ENCODE measurements at places on chromosomes 5 and 9.

DNA sequence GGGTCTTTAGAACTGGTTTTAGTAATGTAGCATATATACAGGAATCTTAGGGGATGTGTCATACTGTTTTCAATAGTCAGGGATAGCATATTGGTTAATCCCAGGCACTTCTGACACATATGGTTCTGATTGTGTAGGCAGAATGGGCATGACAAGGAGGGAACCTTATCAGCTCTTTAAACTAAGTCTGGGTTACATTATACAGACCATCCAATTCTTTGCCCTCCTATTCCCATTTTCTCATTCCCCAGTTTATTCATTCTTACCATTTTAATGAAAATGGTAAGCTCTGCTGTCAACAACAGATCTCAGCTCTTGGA is 85.1 kb downstream of the NDUFAF2 start:
- DNase-seq = no peak

DNA sequence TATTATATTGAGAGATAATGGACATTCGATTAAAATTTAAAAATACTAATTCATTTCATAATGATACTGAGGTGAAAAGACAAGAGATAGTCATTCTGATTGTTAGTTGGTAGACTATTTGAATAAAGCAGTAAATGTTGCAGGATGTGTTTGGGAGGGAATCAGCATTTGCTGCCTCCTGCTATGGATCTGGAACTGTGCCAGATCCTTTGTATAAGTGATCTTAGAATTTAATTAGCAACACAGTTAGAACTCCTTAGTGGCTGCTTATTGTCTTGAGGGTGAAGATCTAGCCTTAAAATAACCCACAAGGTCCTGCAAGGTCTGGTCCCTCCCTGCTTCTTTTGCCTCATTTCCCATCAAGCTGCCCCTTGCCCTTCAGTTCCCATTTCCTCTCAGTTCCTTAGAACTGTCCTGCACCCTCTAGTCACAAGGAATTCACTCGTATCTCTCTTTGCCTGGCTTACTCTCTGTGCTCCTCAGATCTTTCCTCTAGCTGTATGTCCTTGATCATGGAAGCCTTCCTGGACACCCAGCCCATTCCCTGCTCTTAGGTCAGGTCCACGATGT is 12.5 kb downstream of the LECT2 start:
- DNase-seq = no peak

GRCh38 chr5:131394128-131394527 is 130.3 kb downstream of the CDC42SE2 start:
- DNase-seq = peak; percentile 41

GRCh38 chr9:2418619-2419018 is 203.0 kb upstream of the VLDLR start:
- DNase-seq = no peak

DNA sequence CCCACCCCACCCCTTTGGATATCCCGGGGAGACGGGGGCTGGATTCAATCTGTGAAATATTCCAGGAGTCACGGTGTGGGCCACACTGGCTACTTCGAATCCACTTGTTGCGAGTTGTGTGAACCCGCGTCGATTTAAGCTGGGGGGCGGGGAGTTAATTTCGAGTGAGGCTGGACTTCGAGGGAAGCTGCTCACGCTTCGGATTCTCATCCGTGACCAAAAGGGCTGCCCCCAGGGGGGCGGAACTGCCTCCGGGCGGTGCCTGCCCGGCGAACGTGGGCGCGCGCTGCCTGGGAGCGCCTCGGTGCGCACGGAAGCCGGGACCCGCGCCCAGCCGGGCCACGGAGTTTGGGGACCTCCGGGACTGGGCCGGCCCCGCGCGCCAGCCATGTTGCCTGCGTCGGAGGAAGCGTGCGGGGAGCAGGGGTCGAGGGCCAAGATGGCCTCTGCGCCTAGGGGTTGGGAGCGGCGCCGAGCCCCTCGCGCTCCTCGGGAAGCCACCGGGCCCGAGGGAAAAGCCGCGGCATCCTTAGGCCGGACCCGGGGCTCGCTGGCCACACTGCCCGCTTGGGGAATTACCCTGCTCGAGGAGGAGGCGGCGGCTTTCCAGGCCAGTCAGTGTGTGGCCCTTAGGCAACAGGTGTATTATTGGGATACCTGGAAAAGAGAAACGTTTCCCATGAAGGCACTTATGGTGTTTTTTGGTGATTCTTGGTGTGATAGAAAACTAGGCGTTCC is 975 bp downstream of the OCLN start:
- DNase-seq = peak; percentile 81

- no peak for DNase-seq
Measured at GRCh38 chr9:134789168-134789567, 91.4 kb upstream of the FCN2 start.

GRCh38 chr5:123830575-123830974 is 318.6 kb downstream of the CSNK1G3 start:
- no peak for DNase-seq

- DNase-seq = no peak
Measured at GRCh38 chr5:104539618-104540350, 977.2 kb upstream of the NUDT12 start.

GRCh38 chr9:98971168-98971914 is 27.6 kb downstream of the COL15A1 start:
- no peak for DNase-seq

DNA sequence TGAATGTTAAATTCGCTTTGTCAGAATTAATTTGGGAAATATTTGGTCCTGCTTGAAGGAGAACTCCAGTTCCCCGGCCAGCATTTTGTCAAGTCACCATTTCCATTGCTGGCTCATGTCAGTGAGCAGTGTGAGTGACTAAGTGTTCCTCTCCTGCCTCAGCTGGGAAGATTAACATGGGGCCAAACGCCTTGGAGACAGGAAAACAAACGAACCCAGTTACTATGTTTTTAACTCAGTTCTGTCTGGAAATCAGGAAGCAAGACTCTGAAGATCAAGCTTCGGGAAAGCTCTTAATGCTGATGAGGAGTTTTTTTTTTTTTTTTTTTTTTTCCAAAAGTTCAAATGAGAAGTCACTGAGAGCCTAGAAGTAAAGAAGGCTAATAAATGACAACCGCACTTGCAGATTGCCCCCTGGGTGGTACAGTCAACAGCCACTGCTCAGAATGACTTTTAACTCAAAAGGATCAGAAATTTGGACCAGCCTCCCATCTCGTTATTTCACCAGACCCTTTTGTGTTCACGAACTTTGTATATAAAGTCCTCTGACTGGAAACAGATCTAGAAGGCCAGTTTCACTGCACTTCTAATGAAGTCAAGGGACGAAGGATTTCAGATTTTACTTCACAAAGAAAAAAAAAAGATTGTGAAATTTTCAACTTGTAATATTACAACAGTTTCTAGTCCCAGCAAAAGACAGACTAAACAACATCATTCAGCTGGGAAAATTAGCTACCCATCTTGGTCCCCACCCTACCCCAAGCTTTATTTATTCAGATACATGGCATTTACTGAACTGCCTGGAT is 121.3 kb downstream of the LHFPL2 start:
- DNase-seq = no peak

GRCh38 chr9:130259044-130259443 is 6.5 kb upstream of the HMCN2 start:
- DNase-seq = no peak

GRCh38 chr5:17147617-17148016 is 69.8 kb upstream of the BASP1 start:
- DNase-seq = no peak

GRCh38 chr9:20333991-20334390 is 288.3 kb downstream of the MLLT3 start:
- DNase-seq = no peak

GRCh38 chr9:38727497-38728001 is 7.6 kb upstream of the FAM240B start:
- DNase-seq = peak; percentile 32

Measured in GM13976 (cell line).